ENCODE measurements at places on chromosomes 6 and 20.

DNA sequence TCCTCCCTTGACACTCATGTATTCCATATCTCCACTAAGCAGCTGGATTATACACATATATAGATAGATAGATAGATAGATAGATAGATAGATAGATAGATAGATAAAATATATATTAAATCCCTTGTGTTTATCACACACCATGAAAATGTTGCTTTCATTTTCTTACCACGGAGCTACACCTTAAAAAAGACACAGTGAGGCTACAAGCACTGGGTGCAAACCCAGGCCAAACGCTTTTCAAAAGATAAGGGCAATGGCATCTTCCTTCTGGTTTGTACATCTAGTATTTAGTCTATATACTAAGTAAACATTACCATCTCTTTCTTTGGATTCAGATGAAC lies 377.1 kb downstream of the ESR1 start:
- no peak for DNase-seq

GRCh38 chr20:25535762-25536161 lies 49.6 kb downstream of the NINL start:
- no peak for DNase-seq

DNA sequence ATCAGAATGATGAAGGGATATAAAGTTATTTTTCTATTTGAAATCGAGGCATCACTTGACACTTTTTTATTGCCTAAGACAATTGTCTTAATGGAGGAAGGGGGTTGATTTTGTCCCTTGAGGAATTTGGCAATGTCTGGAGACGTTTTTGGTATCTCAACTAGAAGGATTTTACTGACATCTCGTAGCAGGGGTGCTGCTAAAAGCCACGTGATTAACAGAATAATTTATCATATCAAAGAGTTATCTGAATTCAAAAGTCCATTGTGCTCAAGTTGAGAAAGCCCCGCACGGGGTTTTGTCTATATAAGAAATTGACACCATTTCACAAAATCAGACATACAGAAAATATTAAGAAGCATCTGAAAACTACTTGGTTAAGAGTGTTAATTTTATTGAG lies 1.5 kb upstream of the TAAR6 start:
- no peak for DNase-seq

- no peak for DNase-seq
Measured at GRCh38 chr20:49561806-49562205, 6.1 kb downstream of the PTGIS start.

DNA sequence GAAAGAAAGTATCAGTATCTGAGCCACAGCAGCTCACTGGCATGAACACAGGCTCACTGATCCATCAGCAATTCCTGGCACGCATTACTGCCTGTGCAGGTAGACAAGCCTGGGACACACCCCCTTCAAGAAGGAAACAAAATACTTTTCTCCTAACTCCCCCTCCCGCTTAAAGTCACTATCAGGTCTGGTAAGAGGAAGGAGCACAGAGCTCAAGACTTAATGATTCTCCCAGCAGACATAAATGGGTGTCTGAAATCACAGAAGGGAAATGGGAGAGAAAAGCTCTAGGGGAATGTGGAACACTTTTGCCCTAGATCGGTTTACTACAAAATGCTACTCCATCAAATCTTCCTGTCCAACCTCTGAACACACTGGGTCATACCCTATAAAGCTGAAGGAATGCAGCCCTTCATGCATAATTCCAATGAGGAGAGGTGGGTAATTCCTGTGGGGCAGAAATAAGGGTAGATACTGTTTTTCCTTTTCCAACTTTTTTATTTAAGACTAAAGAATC lies at the start of gene ADGRF1:
Gene ADGRF1 (minus strand): TSS at position 58 of the 517 bp plus-strand sequence. CDS start 13,271 bp downstream, outside the sequence.
- DNase-seq, result no peak

DNA sequence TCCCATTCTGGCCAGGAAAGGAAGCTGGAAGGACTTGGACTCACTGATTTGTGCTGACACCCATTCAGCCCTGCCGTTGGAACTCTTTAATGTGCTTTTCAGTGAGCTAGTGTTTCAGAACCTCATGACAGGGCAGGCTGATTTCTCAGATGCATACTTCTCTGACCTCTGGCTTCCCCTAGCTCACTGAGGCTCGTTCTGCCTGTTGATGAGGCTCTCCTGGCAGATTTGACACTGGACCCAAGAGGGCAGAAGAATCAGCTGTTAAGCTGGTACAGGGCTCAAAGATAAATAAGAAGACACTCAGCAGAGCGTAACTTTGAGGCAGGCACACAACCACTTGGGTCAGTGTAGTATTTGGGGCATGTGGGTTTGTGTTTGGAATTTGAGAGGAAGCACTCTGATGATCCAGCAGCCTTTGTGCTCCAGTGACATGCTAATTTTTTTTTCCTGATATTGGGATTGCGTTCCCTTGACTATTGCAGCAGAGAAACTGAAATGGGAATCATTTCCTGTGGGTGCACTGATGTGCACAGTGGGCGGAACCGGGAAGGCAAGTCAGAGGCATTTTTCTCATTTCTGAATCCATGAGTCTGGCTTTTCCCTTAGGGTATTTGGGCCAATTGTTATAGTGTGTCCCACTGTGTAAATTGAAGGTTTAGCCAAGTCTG lies 80.2 kb downstream of the CARMIL1 start:
- no peak for DNase-seq

- DNase-seq, result no peak
Measured at GRCh38 chr6:43871933-43872332, 101.9 kb downstream of the VEGFA start.

- no peak for DNase-seq
Measured at GRCh38 chr6:4828187-4828698, 52.0 kb downstream of the CDYL start.

- DNase-seq, result no peak
Measured at GRCh38 chr6:157766901-157767774, 55.9 kb upstream of the SNX9 start.

Data from CD4-positive, alpha-beta T cell treated with Interleukin-2 at 100 ng/mL for 4 hours (primary cell).